ENCODE measurements at places on chromosomes 11 and 22. TPM values are rescaled to one million over a fixed set of nuclear protein-coding genes. Genes with fewer than 3 reads are reported as not detected.
A peak's percentile ranks its signal among the peaks of the same experiment; 100 is the strongest.

DNA sequence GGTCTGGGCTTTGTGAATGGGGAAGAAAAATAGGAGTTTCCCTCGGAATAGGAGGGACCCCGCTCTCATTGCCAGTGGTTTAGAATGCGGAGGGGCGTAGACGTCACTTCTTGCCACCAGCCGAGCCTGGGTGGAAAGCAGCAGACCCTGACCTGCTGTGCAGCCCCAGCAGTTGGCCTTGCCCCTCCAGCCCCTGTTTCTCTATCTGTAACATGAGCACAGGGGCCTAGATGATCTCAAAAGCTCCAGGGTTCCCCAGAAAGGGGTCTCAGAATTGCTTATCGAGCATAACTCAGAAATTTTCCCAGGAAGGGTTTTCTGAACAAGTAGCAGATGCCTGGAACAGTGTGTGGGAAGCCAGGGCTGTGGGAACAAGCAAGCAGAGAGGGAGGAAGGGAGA is 43.9 kb downstream of the C11orf91 start:
- DNase-seq: no peak
- no peak overlapping the region for H3K4me3 ChIP-seq
- no peaks in the 10 kb centered on the region for H3K4me1 ChIP-seq
- H3K36me3 ChIP-seq: no peaks in the 10 kb centered on the region
- no peaks in the 10 kb centered on the region for H3K27me3 ChIP-seq
- no peak overlapping the region for H3K27ac ChIP-seq

- DNase-seq: peak; percentile 50
- H3K27ac ChIP-seq: no peak overlapping the region
- no peak overlapping the region for H3K4me3 ChIP-seq
- no peaks in the 10 kb centered on the region for H3K27me3 ChIP-seq
- H3K36me3 ChIP-seq: no peaks in the 10 kb centered on the region
Measured at GRCh38 chr22:21074102-21074715, 28.5 kb downstream of the LRRC74B start.

- peaks cover 25% of the 10 kb centered on the region for H3K27me3 ChIP-seq
- DNase-seq: no peak
- no peak overlapping the region for H3K4me3 ChIP-seq
Measured at GRCh38 chr22:50599816-50600455, 657 bp upstream of the MAPK8IP2 start.

- no peaks in the 10 kb centered on the region for H3K36me3 ChIP-seq
- no peak overlapping the region for H3K27ac ChIP-seq
- no peaks in the 10 kb centered on the region for H3K4me1 ChIP-seq
- DNase-seq: no peak
- H3K4me3 ChIP-seq: no peak overlapping the region
Measured at GRCh38 chr22:42664976-42665831, 16.0 kb upstream of the CYB5R3 start.

DNA sequence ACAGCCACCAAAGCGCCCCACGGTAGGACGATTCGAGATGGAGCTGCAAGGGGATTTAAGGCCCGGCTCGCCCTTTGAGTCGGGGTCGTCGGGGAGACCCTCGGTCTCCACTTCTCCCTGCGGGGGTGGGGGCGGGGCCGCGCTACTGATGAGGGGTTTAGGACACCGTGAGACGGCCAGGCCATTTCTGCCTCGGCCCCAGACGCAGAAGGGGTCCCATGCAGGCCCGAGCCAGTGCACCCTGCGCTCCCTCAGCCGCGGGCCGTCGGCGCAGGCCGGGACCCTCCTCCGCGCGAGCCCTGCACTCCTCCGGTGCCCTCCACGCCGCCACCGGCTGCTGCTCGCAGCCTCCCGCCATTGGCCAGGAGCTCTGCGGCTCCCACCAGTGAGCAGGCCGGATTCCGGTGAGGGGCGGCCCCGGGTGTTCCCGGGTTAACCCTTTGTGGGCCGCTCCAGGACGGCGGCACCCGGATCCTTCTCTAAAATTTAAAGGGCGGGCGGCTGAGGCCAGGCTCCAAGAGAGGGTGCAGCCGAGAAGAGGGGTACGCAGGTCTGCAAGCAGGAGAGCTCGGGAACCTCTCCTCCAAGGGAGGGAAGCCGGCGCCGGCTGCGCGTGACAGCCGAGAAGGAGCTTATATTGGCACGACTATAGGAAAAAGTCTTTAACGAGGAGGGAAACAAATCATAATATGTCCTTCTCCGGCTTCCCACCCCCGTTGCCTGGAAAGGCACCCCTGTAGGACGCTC is 18.0 kb downstream of the CREB3L1 start:
- H3K4me1 ChIP-seq: peaks cover 75% of the 10 kb centered on the region
- peak overlapping the region; percentile 42 for H3K4me3 ChIP-seq

- H3K36me3 ChIP-seq: peaks cover 2% of the 10 kb centered on the region
- no peak overlapping the region for H3K27ac ChIP-seq
- no peak for DNase-seq
- no peak overlapping the region for H3K4me3 ChIP-seq
- H3K27me3 ChIP-seq: no peaks in the 10 kb centered on the region
Measured at GRCh38 chr11:34161812-34162492, 56.5 kb downstream of the NAT10 start.

DNA sequence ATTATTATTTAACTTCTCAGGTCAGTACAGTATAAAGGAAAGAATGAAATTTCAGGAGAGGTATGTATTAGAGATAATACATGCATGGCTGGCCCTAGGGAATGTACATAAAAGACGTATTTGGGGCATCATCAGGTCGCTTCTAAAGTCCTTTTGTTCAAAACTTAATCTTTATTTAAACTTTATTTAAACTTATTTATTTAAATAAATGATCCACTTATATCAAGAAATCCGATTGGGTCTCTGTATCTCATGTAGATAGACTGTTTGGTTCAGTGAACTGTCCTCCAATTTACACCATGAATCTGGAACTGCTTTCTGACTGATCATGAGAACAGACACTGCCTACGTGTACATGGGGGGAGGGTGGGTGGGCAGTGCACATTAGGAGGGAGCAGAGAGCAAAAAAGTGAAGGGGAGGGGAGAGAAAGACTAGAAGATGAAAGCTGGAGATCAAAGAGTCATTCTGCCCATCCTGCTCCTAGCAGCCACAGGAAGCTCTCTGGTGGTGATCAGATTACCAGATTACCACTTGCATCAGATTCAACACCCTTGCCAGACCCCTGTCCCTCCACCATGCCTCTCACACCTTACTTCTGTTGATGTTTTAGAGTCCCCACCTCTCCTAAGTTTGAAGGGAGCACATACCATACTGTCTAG is 92.1 kb upstream of the MTMR2 start:
- DNase-seq: no peak
- H3K4me3 ChIP-seq: no peak overlapping the region
- H3K36me3 ChIP-seq: no peaks in the 10 kb centered on the region

The CHRDL2 gene
- not detected for total RNA-seq

The TEX54 gene
- total RNA-seq: not detected

The GSTT2B gene
- 9.9 TPM for total RNA-seq

The OTOG gene
- not detected for total RNA-seq

The DCHS1 gene
- 11.0 TPM for total RNA-seq

The SMIM35 gene
- total RNA-seq: not detected

Data from fibroblast of lung (primary cell).